Activated naive CD4-positive, alpha-beta T cell treated with Interleukin-2 at 50 U/mL for 16 hours (primary cell): ENCODE measurements at places on chromosomes 5 and 9.

- no peak for DNase-seq
Measured at GRCh38 chr9:96660692-96661248, 5.7 kb upstream of the PRXL2C start.

DNA sequence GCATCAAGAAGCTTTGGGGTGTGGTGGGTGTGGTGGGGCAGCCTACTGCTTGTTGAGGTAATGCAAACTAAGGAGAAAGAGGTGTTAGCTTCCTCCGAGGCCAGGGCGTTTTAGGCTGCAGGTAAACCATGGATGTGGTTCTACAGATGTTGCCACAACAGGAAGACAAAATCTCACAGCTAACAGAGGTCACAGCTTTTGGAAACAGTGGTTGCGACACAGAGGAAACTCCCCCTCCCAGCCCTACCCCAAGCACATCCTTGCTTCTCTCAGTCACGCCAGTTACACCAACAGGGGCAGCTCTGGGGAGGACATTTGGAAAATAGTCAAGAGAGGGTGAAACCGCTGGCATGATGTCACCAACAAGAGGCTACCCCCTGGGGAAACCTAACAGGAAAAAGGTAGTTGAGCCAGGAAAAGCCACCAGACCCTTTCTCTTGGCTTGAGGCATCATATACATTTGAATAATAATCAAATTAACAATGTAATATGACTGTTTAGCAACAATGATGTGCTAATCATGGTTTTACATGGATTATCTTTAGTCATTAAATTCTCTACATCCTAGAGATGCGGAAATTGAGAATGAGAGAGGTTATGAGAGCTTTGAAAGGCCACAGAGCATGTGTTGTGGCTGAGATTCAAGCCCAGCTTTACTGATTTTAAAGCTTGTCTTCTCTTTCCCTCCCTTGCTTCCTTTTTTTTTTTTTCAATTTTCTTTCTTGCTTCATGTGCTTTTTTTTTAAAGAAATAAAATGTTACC lies 82.2 kb upstream of the IL12B start:
- peak; percentile 69 for DNase-seq

GRCh38 chr5:108905805-108906204 lies 158.1 kb downstream of the FER start:
- no peak for DNase-seq

DNA sequence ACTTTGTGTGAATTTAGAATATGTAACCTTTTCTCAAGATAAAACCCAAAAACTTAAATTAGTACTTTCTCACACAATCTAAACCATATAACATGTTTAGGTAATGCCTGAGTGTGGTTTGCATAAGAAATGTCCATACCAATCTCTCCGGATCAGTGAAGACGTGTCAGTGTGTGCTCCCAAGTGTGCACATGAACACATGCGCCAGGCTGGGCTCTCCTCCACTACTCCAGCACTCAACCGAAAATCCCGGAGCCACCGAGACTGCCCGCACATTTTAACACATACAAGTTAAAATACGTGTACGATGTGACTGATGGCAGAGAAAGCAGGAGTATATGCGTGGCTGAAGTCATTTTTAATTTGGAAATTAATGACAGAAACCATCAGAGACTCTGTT lies 658.4 kb downstream of the EFNA5 start:
- no peak for DNase-seq

DNA sequence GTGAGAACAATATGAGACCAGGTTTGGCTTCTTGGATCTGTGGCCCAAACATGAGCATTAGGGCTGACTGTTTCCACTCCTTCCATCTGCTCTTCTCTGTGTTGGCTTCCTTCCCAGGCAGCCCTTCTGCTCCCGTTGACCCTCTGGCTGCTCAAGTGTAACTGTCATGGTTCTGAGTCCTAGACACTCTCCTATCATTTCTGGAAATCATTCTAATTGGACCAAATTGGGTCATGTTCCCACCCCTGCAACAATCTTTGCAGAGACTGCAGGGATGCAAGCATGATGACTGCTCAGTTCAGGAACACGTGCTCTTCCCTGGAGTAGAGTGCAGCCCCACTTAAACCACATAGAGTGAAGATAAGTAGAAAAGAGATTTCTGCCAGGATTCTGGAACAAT lies 741.4 kb downstream of the TAF11L14 start:
- DNase-seq: no peak
